Head of caudate nucleus (tissue), 42 donors: ENCODE measurements at places on chromosomes 2 and 18.

- DNase-seq = no peak
These were observed 5.9 kb upstream of the NARS1 start for GRCh38 chr18:57627488-57627887.

DNA sequence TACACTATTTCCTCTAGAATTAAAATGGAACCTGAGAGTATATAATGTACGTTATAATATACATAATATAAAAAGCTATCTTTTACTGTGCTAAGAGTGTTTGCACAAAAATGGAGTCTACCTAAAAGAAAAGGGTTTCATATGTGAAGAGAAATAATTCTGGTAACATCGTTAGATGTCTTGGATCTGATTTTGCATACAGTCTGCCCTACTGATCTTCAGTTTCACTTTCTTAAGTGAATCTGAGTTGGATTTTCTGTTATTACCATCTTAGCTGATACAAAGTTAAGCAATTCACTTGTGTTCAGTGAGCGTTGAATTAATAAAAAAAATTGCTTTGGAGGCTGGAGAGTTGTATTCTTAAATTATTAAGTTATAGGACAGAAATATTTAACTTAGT is 502.1 kb upstream of the TMEFF2 start:
- no peak for DNase-seq

DNA sequence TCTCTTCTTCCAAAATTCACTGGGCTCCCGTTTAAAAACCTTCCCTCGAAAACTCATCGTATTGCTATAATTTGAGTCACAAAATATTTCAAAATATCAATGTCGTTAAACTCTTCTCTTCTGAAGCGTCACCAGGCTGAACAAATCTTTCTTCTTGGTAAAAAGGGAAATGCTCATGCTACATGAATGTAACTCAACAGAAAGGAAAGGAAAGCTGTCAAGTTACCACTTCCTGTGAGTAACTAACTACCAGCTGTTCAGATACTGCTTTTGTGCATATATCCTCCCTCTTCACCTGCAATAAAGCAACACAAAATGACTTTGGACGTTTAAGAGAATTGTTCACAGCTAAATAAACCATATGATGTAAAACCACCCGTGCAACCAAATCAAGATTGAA is 95.4 kb downstream of the DOCK10 start:
- no peak for DNase-seq

- DNase-seq = no peak
These were observed 18.4 kb upstream of the PIK3C3 start for GRCh38 chr18:41936471-41937134.

DNA sequence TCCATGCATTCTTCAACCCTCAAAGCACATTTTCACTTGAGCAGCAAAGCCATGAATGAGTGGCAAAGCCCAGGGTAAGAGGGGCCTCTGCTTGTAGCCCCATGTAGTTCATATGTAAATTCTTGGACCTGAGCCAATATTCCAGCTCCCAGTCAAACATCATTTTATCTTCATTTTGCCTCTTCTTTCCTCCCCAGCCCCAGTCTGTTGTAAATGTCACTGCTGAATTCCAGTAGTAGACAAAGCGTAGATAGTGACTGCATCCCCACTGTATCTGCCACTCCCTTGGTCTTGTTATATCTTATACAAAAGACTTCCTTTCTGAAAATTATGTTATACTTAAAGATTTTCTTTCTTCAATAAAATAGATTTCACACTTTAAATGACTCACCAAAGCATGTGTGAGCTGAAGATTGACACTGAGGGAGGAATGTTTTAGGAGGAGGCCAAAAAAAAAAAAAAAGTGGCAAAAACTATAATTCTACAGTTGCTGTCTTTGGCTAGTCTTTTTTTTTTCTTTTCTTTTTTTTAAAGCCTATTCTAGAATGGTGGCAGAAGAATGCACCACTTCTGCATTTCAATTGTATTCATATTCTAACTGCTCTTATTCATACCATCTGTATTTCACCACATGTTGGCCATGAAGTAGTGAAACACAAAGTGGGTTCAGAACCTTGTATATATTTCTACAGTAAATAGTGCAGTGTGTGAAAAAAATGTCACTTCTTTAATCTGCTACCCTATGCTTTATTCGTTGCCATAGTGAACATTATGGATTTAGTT is 306.1 kb downstream of the CPS1 start:
- DNase-seq = no peak

DNA sequence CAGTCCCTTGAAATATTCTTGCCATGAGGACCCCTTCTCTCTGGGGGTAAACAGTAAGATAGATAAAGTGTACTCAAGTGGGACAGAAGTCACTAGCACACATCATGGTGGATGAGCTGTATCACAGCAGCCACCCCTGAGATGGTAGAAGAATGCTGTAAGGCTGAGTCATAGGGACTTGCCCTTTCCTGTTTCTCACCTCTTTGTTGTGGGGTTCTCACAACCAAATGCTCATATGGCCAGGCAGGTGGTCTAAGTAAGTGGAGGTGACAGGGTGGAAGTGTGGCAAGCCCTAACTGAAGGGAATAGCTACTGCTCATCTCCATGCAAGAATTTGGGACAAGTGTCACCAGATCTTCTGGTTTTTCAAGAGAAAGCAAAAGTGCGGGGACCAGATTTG is 202.7 kb upstream of the SLC14A2 start:
- DNase-seq = no peak

DNA sequence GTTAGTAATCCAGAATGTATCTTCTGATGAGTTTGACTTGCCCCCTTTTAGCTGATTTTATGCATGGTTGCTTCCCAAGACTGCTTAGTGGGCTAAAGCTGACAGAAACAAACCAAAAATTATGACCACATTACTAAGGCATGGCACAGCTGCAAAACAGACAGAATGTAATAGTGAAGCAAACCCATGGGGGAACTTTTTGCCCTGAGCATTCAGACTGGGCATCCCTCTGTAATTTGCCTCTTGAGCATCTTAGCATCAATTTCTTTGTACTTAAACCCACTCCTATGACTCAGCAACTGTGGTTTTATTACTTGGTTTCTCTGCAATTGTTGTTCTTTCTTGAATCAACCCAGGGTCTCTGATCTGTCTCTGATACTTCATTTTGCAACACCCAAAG is 487.3 kb upstream of the DCC start:
- DNase-seq = no peak

- no peak for DNase-seq
These were observed 21.3 kb downstream of the MBD5 start for GRCh38 chr2:148042219-148042618.

- DNase-seq = peak; percentile 13
These were observed 52.5 kb downstream of the AQP4 start for GRCh38 chr18:26813043-26813442.

GRCh38 chr2:10762651-10763460 is 41.4 kb downstream of the ATP6V1C2 start:
- DNase-seq = no peak

GRCh38 chr2:238489431-238489830 is 62.7 kb downstream of the ASB1 start:
- no peak for DNase-seq

- no peak for DNase-seq
These were observed 58.8 kb downstream of the PRKRA start for GRCh38 chr2:178392215-178392614.

DNA sequence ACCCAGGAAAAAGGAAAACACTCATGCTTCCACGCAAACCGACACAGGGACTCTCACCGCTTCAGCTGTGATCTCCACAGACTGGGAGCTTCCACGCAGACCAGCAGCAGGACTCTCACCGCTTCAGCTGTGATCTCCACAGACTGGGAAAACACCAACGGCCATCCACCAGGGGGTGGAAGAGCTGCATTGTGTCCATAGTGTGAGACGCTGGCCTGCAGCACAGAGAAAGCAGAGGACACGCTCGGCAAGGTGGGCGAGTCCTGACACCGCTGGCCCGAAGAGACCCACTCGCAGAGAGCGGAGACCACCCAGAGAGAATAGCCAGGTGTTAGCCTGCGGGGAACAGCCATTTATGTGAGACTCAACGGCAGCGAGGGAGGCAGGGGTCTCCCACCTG is 42.5 kb upstream of the NFATC1 start:
- DNase-seq = peak; percentile 50

DNA sequence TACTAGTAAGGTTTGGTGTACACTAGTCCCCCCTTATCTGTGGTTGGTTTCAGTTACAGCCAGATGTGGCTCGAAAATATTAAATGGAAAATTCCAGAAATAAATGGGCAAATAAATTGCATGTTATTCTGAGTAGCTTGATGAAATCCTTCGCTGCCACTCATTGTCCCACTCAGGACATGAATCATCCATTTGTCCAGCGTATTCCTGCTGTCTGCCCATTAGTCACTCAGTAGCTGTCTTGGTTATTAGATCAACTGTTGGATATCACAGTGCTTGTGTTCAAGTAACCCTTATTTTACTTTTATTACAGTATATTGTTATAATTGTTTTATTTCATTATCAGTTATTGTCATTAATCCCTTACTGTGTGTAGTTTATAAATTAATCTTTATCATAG is 21.7 kb downstream of the ZDBF2 start:
- DNase-seq = no peak

- no peak for DNase-seq
These were observed 293.7 kb downstream of the DYSF start for GRCh38 chr2:71746946-71747501.

DNA sequence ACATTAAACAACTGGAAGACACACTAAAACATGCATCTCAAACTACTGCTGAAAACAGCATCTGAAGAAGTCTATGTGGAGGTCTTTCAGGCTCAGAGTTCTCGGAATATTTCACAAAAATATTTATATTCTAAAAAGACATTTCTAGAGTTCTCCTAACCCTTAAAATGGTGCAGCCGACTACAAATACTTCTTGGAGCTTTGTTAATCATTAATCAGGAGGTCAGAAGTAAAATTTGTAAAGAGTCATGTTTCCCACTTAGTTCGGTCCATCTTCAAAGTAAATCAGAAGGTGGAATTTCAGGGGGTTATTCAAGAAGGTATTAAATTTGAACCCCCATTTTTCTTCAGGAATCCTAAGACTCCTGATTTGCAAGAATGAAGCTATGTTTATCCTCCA is 72.7 kb downstream of the FAM228A start:
- no peak for DNase-seq

- DNase-seq = peak; percentile 56
These were observed 138.1 kb downstream of the INO80D start for GRCh38 chr2:205947621-205948495.

- DNase-seq = no peak
These were observed 2.1 kb downstream of the PCBP1 start for GRCh38 chr2:70089220-70089982.
